ENCODE measurements at places on chromosomes 11 and 22.

DNA sequence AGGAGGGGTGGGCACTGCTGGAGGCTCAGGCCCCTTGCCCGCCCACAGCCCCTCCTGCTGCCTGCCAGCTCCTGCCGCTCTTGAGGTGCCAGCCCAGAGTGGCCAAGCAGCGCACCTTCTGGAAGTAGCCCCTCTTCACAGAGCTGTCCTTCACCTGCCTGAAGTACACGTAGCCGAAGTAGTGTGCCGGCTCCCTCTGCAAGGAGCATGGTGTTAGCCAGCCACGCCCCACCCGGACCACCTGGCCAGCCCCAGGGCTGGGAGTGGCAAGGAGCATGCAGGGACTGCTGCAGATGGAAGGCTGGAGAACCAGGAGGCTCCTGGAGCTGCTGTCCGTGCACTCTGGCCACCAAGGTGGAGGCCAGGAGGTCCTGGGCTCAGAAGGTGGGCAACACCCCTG lies 9.6 kb downstream of the DENND6B start:
- DNase-seq = no peak

DNA sequence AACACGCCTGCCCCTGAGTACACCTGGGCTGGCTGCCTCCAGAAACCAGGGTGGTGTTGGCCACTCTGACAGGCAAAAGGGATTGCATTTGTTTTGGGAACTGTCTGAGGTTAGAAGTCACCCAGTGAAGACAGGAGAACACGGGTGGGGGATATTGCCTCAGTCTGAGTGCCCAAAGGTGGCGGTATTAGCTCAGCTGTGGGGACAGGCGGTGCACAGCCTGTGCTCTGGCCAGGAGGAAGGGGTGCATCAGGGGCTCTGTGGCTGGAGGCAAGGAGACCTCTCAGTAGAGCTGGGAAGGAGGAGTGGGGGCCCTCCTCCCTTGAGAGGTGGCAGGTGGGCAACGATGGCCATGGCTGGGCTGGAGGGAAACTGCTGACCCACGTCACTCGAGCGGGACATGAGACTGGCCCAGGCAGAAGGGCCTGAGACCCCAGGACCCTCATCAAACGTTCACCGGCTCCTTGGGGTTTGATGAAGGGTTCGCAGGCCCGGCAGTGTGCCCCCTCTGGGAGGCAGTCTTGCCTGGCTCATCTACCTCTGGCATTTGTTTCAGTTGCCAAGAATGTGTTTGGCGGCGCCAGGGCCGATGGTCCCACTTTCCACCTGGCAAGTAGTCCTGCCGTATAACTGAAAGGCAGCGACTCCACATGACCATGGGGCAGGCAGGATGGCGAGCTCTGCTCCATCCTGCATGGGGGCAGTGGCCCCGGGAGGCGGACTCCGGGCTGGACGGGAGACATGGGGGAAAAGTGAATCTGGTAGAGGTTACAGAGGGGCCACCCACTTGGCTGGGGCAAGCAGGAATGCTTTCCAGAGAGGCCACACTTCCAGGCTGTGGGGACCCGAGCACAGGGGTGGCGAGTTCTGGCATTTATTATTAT lies 52.8 kb upstream of the SMIM38 start:
- DNase-seq = peak; percentile 15

GRCh38 chr11:118612378-118612777 lies 5.0 kb downstream of the PHLDB1 start:
- no peak for DNase-seq

- DNase-seq = peak; percentile 89
Measured at GRCh38 chr11:33687733-33688479, 12.7 kb downstream of the C11orf91 start.

- no peak for DNase-seq
Measured at GRCh38 chr22:38944653-38945052, 12.8 kb upstream of the APOBEC3A start.

Measured in choroid plexus epithelial cell (primary cell).